Peyer's patch (tissue), 4 donors: ENCODE measurements at places on chromosomes 5 and 9. TPM values are rescaled to one million over a fixed set of nuclear protein-coding genes. Genes with fewer than 3 reads are reported as not detected.
A peak's percentile ranks its signal among the peaks of the same experiment; 100 is the strongest.

TTF1 gene
- 26.4 TPM for total RNA-seq

RPL12 gene
- total RNA-seq: 621 TPM

ZNF354C gene
- 5.8 TPM for total RNA-seq

KCNV2 gene
- not detected for total RNA-seq

DNA sequence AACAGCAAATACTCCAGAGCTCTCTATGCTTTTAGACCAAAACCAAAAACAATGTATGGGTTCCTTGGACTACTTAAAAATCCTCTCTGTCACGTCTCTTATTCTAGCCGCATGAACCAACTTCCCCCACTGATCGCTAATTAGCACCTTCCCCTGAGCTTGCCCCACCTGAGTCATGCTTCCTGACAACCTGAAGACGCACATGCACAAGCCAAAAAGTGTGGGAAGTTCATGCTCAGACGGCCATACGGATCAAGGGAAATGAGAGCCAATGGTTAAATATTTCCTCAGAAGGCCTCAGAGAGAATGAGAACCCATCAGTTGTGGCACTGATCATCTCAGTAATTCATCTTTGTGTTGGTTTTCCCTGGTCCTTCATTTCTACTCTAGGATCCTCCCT, 199.7 kb downstream of the BNC2 start:
- H3K36me3 ChIP-seq: no peaks in the 10 kb centered on the region
- no peaks in the 10 kb centered on the region for H3K27me3 ChIP-seq
- DNase-seq: no peak
- H3K4me3 ChIP-seq: no peak overlapping the region
- H3K4me1 ChIP-seq: no peaks in the 10 kb centered on the region

DNA sequence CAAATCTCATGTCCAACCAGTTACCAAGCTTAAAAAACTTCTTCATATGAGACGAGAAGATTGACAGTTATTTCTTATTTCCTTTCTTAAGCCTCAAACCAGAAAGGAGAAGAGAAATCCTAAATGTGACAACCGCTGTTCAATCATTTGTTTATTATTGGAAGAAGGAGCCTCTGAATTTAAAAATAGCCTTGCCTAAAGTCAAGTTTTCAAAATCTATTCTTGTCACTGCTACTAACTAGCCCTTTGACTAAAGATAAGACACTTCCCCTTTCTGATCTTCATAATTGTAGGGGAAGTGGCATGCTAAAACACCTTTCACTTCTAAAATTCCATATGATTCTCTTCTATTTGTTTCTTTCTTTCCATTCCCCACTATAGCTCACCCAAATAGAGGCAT, 106.2 kb upstream of the EMB start:
- no peak overlapping the region for H3K27ac ChIP-seq
- H3K27me3 ChIP-seq: no peaks in the 10 kb centered on the region
- H3K4me3 ChIP-seq: no peak overlapping the region
- no peaks in the 10 kb centered on the region for H3K36me3 ChIP-seq
- no peak for DNase-seq
- H3K4me1 ChIP-seq: no peaks in the 10 kb centered on the region

DNA sequence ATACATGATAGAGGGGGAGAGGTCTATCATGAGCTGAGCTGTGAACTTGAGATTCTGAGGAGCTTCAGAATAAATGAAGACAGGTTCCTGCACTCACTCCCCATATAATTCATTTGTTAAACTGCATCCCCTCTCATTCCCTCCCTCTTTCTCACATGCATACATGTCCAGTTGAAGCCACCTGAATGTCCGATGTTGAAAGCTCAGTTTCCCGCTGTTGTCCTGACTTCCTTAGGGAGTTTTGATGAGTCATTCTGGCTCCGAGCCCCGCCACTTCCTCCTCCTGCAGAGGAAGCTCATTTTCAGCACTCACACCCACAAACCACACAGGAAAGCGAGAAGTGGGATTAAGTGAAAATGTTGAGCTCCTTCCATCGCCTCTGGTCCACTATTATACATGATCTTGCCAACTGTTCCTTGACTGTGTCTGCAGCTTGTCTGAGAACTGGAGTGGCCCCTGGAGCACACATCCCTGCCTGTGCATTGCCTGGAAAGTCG, 121.2 kb downstream of the CEMIP2 start:
- peak; percentile 53 for DNase-seq
- H3K36me3 ChIP-seq: no peaks in the 10 kb centered on the region
- H3K27ac ChIP-seq: no peak overlapping the region
- no peaks in the 10 kb centered on the region for H3K27me3 ChIP-seq
- no peak overlapping the region for H3K4me3 ChIP-seq

DNA sequence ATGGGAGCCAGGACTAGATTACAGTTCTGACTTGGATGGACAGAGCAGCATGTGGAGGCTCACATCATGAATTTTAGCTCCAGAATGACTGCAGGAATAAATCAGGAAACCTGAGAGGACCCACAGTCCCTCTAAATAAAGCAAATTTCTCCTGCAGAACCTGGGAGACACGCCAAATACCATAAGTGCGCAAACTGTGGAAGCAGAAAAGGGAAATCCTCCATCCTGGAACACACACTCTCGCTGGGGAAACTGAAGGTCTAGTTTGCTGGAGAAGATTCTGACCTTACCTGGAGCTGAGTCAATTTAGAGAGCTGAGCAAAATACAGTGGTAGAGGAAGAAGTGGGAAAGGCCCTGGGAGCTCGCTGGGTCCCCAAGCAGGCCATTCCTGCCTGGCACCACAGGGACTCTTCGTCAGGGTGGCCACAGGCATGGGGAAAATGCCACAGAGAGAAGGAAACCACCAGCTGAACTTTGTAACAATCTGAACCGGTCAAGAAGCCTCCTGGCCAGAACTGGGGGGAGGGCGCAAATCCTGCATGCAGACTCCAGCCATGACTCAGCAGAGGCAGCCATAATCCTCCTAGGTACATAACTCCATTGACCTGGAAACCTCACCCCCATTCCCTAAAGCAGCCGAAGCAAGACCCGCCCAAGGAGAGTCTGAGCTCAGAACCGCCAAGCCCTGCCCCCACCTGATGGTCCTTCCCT, 390.9 kb downstream of the LRRC70 start:
- H3K36me3 ChIP-seq: no peaks in the 10 kb centered on the region
- H3K4me3 ChIP-seq: no peak overlapping the region
- no peak overlapping the region for H3K27ac ChIP-seq
- no peak for DNase-seq

- DNase-seq: no peak
- H3K4me1 ChIP-seq: no peaks in the 10 kb centered on the region
- no peaks in the 10 kb centered on the region for H3K36me3 ChIP-seq
- no peak overlapping the region for H3K4me3 ChIP-seq
These were observed 24.8 kb upstream of the ALDH1A1 start for GRCh38 chr9:72977670-72978069.

- no peak for DNase-seq
- H3K4me3 ChIP-seq: no peak overlapping the region
- H3K27ac ChIP-seq: no peak overlapping the region
- H3K4me1 ChIP-seq: no peaks in the 10 kb centered on the region
- no peaks in the 10 kb centered on the region for H3K36me3 ChIP-seq
- no peaks in the 10 kb centered on the region for H3K27me3 ChIP-seq
These were observed 181.7 kb downstream of the ERCC6L2 start for GRCh38 chr9:96057155-96057554.

DNA sequence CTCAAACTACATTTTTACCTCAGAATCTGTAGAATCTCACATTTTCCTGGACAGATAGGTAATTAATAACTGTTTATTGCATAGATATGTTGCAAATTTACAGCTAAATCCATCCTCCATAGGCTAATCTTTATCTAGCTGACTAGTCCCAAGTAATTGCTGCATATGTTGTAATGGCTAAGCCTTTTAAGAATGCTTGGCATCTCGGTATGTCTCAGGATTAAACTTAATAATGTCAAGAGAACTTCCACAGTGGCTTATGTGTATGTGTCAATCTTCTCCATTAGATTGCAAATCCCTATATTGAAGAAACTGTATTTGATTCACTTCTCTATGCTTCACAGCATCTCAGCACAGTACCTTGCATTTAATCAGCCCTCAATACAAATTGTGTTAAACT, 131.9 kb downstream of the PRDM9 start:
- H3K27ac ChIP-seq: no peak overlapping the region
- no peak for DNase-seq
- no peaks in the 10 kb centered on the region for H3K4me1 ChIP-seq
- H3K36me3 ChIP-seq: no peaks in the 10 kb centered on the region
- H3K27me3 ChIP-seq: no peaks in the 10 kb centered on the region
- no peak overlapping the region for H3K4me3 ChIP-seq

- H3K4me3 ChIP-seq: no peak overlapping the region
- no peaks in the 10 kb centered on the region for H3K4me1 ChIP-seq
- no peak for DNase-seq
- H3K36me3 ChIP-seq: no peaks in the 10 kb centered on the region
- no peaks in the 10 kb centered on the region for H3K27me3 ChIP-seq
- no peak overlapping the region for H3K27ac ChIP-seq
These were observed 321.7 kb downstream of the NDUFS4 start for GRCh38 chr5:53882006-53882675.

DNA sequence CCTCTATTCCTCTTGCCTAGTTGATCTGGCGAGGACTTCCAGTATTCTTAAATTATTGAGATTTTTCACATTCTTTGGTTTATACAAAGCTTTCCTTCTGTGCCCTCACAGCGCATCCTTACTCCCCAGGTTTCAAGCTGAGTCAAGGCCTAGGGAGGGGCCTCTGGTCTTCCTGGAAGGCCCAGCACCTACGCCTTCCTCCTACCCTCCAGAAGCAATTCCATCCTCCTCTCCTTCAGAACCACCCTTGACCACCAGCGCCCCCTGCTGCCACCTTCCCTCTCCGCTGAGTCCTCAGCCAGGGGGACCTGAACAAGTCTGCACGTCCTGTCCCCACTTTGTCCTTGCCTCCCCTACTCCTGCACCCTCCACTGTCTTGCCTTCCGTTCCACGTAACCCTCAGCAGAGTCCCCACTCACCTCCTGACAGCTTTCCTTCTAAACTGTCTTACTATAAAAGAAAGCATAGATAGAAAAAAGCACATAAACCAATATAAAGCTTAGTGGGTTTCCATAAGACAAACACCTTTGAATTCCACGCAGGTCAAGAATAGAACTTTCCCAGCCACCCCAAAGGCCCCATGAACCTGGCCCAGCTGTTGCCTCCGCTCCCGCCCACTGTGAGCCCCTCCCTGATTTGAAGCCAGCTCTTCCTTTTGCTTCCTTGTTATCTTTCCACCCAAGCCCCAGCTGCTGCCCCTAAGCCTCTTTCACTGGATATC, 63.0 kb upstream of the CTSL start:
- peak; percentile 31 for DNase-seq
- no peaks in the 10 kb centered on the region for H3K36me3 ChIP-seq
- H3K27me3 ChIP-seq: no peaks in the 10 kb centered on the region

DNA sequence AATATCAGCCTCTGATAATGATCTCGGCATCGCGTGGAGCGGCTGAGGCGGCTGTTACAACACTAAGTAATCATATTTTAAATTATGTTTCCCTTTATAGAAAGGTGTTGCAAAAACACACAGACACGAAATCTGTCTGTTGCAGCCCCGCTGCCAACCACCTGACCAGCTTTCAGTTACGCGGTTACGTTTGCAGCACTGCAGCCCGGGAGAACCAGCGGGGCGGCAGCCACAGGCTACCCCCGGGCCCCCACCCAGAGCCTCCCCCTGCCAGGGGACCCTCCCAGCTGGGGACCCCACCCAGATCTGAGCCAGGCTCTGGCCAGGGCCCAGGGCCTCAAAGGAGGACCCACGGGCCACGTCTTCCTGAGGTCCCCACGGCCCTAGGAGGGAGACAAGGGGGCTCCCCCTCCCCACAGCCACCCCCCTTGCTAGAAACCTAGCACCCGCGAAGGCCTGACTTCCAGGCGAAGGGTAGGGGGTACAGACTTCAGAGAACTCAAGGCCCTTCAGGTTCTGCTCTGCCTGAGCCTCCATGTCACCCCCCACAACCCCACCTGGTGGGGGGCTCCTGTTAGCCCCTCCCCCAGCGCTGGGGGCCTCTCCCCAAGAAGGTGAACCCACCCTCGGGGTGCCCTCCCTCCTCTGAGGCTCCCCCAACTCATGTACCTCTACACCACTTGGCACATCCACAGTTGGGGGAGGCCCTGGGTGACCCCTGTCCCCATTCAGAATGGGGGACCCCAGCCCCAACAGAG, 6.0 kb downstream of the NACC2 start:
- H3K27ac ChIP-seq: peak overlapping the region; percentile 58
- H3K36me3 ChIP-seq: peaks cover 5% of the 10 kb centered on the region

DNA sequence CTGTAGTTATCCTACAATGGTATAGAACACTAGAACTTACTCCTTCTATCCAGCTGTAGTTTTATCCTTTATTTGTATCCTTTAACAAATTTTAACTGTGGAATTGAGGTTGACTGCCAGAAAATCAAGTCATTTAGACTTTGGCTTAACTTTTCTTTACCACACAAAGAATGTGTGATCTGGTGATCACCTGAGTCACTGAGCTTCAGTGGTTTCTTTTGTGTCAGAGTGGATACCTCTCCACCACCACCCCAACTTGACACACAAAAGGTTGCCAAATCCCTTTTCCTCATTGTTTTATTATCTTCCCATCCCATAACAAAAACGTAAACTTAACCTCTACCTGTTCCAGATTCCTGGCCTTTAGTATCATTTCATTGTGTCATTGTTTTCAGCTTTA, 5.5 kb downstream of the OTULIN start:
- no peak overlapping the region for H3K4me3 ChIP-seq
- H3K4me1 ChIP-seq: peaks cover 66% of the 10 kb centered on the region
- H3K27ac ChIP-seq: no peak overlapping the region
- DNase-seq: no peak

DNA sequence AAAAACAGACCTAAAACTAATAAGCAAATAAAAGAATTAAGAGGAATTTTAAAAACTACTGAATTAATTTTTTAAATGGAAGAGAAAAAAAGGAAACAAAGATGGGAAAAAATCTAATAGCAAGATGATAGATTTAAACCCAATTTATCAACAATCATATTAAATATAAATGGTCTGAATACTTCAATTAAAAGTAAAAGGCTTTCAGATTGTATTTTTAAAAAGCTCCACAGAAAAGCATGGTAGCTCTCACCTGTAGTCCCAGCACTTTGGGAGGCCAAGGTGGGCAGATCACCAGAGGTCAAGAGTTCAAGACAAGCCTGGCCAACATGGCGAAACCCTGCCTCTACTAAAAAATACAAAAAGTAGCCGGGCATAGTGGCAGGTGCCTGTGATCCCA, 11.3 kb upstream of the TSLP start:
- no peaks in the 10 kb centered on the region for H3K27me3 ChIP-seq
- H3K4me1 ChIP-seq: no peaks in the 10 kb centered on the region
- H3K27ac ChIP-seq: no peak overlapping the region
- H3K4me3 ChIP-seq: no peak overlapping the region

DNA sequence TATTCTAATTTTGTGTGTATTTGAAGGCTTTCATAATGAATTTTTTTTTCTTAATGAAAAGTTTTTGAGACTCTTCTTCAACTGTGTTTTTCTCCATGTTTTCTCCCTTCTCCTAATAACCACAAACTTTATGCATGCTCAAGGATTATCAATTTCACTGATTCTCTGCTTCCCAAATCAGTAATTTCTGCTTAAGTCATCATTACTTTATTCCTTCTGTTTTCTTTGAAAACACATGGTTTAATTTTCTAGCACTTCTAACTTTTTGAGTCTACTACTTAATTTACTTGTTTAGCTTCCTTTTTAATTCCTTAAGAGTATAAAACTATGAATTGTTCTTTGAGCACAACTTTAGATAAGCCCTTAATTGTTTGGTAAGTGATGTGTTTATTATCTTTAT, 11.5 kb upstream of the FBN2 start:
- H3K27me3 ChIP-seq: no peaks in the 10 kb centered on the region
- no peak overlapping the region for H3K4me3 ChIP-seq
- H3K36me3 ChIP-seq: no peaks in the 10 kb centered on the region

- no peaks in the 10 kb centered on the region for H3K27me3 ChIP-seq
- DNase-seq: no peak
- no peak overlapping the region for H3K4me3 ChIP-seq
- no peaks in the 10 kb centered on the region for H3K4me1 ChIP-seq
- no peaks in the 10 kb centered on the region for H3K36me3 ChIP-seq
These were observed 11.0 kb upstream of the ABLIM3 start for GRCh38 chr5:149130121-149130914.
